ENCODE measurements at places on chromosomes 4 and X.

DNA sequence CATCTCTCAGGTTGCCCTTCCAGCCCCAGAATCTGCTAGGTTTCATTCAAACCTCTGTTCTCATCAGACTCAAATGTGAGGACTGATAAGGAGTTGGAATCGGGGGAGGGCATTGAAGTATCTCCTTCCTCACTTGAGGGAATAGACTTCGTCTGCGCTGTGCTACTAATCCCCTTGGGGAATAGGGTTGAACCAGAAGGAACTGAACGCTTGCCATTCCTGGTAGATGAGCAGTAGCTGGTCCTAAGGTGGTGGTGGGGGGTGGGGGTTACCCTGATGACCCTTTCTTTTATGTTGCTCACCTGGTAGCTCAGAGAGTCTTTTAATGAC, 692 bp upstream of the SLC9A7 start:
- DNase-seq: no peak

GRCh38 chrX:110384490-110384889, 25.8 kb downstream of the RTL9 start:
- DNase-seq: no peak

DNA sequence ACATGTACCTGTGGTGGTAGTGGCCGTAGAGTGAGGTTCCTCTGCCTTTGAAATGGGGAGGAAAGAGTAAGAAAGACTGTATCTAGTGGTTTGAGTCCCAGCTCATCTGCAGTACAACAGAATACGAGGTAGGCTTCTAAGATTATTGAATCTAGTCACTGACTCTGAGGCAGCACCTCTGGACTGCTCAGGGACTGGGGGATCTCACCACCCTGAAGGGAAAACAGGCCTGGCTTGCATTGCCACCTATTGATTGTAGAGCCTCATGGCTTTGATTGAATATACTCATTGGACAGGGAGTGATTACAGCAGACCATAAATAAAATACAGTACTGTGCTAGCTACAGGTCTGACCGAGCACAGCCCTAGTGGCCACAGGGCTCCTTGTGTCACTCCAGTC, 50.5 kb downstream of the GPR174 start:
- DNase-seq: no peak

- peak; percentile 8 for DNase-seq
Observed at GRCh38 chr4:174490451-174490961, 31.8 kb downstream of the HPGD start.

DNA sequence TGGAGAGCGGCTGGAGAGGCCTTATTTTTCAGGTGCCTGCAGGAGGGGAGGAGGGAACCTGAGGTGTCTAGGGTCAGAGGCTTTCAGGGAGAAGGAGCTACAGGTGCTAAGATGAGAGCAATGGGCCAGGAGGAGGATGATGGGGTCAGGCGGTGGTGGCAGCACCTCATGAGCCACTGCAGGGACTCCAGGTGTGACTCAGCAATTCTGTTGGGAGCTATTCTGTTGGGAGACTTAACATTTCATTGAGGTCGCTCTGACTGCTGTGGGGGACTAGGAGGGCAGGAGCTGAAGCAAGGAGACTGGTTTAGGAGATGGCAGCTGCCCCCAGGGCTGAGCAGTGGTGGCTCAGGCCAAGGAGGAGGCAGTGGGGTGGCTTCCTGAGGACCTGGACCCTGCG, 65.0 kb downstream of the CLDN34 start:
- no peak for DNase-seq

DNA sequence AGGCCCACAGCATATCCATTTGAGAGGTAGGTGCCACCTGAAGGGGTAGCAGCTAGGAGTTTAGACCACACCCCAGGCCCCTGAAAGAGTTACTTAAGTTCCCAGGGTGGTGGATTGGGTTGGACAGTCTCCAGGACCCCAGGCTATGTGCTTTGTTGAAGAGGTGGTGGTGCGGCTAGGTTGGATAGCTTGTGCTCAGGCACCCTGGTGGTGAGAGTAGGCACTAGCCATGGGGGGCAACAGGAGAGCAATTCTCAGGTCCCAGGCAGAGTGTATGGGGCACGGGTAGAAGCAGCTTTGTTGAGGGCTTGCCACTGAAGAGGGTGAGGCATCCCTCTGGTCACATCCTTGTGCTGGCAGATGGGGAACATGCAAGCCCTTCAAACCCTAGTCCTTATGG, 5.6 kb downstream of the PF4 start:
- DNase-seq: no peak

DNA sequence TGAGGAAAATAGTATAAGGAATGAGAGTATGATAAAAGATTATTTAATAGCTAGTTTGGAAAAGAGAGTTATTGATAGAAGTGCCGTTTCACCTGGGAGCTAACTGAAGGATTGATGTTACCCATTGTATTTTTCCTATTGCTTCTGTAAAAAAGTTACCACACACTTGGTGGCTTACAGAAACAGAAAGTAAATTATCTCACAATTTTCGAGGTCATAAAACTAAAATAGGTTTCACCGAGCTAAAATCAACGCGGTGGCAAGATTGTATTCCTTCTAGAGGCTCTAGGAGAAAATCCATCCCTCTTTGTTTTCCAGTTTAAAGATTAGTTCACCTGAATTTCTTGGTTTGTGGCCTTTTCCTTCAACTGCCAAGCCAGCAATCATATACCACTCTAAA, 11.1 kb upstream of the TRAM1L1 start:
- DNase-seq: no peak

DNA sequence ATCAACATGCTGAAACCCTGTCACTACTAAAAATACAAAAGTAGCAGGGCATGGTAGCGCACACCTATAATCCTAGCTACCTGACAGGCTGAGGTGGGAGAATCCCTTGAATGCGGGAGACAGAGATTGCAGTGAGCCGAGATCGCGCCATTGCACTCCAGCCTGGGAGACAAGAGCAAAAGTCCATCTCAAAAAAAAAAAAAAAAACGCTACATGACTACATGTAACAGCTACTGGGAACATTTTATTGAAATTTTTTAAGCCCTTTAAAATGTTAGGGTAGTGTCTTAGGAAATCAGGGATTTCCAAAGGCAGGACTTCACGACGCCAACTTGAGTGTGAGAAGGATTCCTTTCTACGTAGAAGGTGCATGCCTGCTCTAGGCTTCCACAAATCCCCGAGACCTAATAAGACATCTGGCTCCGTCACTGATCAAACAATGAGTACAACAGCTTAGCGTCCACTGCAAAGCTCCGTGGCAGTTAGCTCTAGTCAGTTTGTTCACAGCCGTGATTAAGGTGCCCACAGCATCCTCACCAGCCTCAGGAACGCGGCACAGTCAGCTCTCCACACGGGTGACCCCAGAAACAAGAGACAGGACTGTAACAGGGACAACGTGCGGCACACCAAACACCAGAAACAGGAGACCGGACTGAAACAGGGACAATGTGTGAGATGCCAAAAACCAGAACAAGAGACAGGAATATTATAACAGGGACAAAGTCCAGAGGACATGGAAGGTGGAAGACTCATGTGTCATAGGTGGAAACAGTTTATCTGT, 33.7 kb downstream of the DHRSX start:
- no peak for DNase-seq

DNA sequence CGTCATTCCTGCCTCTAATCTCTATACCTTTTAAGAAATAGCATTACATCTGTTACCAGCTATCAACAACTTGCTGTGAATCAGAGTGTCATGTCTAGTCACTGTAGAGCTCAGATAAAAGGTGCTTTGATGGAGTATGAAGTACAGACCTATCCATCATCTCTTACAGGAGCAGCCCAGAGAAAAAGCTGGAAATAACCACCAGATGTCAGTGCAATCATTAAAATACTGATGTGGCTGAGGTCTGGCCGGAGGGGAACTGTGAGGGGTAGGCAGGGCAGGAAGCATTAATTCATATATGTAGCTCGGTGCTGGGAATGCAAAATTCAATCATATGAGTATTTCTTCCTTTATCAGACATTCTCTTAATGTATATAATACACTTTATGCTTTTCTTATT, 100.6 kb downstream of the AKAP4 start:
- DNase-seq: peak; percentile 37

DNA sequence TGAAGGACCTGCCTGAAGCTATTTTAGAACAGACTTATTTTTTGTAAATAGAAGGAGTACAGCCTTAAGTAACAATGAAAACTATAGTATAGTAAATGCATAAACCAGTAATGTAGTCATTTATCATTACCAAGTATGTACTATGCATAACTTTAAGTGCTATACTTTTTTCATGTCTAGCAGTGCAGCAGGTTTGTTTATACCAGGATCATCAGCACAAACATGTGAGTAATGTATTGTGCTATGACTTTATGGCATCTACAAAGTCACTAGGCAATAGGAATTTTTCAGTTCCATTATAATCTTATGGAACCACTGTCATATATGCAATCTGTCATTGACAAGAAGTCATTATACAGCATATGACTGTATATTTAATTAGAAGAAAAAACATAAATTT, 3.4 kb upstream of the ODAPH start:
- no peak for DNase-seq

- DNase-seq: no peak
Observed at GRCh38 chr4:46503739-46504138, 113.8 kb upstream of the GABRA2 start.

DNA sequence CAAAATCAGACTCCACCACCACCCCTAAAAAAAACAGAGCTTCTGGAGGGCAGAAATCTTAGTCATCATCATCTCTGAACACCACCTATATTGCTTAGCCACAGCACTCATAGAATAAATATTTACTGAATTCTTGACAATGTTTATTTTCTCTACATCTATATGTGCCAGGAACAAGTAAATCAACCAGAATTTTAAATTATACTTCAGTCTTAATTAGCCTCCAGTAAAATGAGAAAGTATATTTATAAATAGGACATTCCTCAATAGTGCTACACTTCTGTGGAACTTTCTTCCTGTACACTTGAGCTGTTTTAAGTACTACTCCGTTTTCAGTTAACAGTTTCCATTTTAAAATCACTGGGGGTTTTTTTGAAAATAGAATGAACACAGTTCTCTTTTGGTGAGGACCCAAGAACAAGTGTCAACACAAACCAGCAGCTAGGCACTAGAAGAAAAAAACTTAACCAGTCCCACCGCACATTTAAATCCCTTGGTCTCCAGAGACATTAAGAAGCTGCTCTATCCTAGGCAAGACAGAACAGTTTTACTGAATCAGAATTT, 25.5 kb downstream of the SMIM14 start:
- no peak for DNase-seq

Data from muscle of back (tissue), 13 donors.